ENCODE measurements at places on chromosomes 11 and 22. TPM values are rescaled to one million over a fixed set of nuclear protein-coding genes. Genes with fewer than 3 reads are reported as not detected.

APOL3 gene
- 4.7 TPM for total RNA-seq

DNA sequence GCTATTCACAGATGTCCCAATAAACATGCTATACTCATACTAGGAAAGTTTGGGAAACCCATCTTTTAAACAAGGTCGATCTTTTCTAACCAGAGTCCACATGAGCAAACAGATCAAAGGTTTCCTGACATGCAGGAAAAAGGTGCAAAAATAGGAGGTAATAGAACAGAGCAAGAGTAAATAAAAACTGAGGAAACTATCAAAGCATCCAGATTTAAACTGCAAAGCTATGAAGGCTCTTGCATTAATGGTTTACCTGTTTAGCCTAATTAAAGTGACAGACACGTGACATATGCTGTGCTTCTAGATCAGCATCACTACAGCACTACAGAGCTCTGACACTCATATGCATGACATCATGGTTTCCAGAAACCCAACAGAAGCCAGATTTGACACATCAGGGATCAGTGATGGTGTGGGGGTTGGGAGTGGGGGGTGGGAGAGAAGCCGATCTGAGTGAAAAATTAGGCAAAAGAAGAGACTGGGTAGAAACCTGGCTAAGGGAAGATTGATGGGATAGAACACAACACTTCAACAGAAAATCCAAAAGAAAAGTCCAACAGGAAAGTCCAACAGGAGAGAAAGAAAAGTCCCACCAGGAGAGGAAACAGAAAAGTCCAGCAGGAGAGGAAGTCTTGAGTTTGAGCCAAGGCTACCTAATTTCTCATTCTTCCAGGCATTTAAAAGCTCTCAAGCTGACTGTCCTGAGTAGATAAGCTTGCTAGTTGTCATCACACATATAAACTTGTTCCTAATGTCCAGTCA is 262.3 kb downstream of the SOX6 start:
- no peak for DNase-seq

DNA sequence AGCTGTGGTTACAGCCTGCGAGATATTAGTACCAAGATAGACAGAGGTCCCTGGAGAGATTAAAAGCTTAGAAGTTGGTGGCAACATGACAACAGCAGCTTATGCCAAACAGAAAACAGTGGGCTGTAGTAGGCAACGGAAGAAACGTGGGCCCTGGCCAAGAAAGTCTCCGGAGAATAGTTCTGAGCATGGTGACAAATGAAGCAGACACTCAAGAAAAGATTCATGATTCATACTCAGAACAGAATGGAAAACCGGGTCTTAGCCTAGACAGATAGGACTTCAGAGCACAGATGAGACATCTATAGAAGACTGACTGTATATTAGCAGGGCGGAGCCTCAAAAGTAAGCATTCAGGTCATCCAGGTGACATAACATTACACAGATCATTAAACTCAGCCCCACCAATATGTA is 727.4 kb downstream of the ETS1 start:
- no peak for DNase-seq

DNA sequence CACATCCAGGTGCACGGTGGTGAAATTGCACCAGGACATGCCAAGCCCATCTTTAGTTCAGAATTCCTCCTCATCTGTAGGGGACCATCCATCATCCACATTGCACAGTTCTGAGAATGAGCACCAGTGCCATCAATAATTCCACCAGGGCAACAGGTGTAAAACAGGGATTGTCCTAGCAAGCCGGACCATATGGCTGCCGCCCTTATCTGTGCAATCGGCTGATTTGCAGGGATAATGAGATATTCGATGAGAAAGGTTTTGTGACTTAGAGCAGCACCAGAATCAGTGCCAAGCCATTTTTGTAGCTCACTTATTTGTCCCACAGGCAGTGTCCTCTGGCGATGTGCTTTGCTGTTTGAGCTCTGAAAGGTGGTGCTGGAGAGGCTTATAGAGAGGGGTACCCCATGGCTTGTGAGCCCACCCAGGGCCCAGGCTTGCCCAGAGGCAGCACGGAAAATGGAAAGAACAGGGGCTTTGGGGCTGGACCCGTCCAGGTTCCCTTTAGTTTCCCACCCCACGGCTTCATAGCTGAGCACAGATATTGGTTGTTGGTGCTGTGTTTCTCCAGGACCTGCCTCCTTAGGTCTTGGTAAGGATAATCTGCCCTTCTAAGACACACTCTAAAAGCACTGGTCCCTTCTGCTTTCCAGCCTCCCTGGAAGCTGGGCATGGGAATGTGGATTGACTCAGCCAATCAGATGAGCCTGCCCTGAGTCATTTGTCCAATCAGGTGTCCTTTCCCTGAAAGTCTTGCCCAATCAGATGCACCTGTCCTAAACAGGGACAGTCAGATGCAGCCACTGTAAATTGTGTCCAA is 84.0 kb upstream of the SHANK2 start:
- DNase-seq: no peak

DNA sequence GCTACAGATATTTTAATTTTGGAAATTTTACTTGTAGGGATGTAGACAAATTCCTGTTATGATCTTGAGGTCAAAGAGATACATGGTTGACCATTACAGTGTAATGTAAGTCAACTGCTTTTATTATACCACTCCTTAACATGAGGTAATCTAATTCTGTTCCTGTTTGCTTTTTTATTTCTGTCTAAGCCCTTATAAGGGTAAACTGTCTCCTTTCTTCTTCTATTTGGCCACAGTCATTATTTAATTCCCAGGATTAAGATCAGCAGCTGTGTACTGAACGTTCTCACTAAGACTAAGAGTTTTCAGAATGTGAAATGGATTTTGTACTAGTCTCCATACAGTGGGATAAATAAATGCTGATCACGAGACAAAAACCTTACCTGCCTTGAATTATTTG is 32.8 kb downstream of the C2CD3 start:
- DNase-seq: no peak
